Tracheal epithelial cell (primary cell): ENCODE measurements at places on chromosomes 1 and 21. TPM values are rescaled to one million over a fixed set of nuclear protein-coding genes. Genes with fewer than 3 reads are reported as not detected.

CYP4A22 gene
- total RNA-seq = not detected in 2 replicates

ZNF683 gene
- total RNA-seq = not detected in 2 replicates

FMN2 gene
- 0.21 and 0.48 TPM in 2 replicates for total RNA-seq

LRRC7 gene
- total RNA-seq = not detected in 2 replicates

DIO1 gene
- not detected in 2 replicates for total RNA-seq
